Fibroblast of upper back skin (primary cell): ENCODE measurements at places on chromosomes 13 and 19.

DNA sequence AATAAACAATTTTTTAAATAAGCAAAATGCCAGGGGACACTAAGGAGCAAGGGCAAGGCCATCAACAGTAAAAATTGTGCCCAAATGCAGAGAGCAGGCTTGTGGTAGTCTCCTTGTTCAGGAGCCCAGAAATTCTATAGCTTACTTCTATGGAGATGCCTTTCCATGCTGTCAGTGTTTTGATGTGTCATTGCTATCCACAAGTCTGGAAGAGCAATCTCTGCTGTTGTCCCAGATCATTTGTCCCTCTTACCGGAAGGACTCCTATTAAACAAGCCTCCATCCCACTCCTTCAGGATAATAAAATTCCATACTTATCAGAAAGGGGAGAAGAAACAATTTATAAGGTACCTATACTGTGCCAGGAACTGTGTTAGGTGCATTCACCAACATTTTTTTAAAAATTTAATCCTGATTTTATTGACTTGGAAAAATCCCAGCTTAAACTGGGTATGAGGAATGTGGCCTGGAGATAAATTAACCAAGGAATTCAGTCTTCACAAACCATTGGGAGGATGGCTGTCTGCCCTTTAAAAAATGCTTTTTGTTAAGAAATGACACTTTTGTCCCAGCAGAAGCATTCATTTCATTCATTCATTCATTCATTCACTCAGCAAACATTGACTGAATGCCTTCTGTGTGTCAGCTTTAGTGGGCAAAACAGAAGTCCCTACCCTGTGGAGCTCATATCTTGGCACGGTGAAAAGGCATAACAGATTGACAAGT, 26.8 kb upstream of the CYSLTR2 start:
- DNase-seq = no peak

GRCh38 chr19:46515879-46516350, 20.2 kb upstream of the PNMA8B start:
- DNase-seq = peak; percentile 48

GRCh38 chr13:46688306-46688705, 108.7 kb downstream of the ESD start:
- no peak for DNase-seq

GRCh38 chr19:3145909-3146676, 10.3 kb downstream of the GNA15 start:
- DNase-seq = no peak

DNA sequence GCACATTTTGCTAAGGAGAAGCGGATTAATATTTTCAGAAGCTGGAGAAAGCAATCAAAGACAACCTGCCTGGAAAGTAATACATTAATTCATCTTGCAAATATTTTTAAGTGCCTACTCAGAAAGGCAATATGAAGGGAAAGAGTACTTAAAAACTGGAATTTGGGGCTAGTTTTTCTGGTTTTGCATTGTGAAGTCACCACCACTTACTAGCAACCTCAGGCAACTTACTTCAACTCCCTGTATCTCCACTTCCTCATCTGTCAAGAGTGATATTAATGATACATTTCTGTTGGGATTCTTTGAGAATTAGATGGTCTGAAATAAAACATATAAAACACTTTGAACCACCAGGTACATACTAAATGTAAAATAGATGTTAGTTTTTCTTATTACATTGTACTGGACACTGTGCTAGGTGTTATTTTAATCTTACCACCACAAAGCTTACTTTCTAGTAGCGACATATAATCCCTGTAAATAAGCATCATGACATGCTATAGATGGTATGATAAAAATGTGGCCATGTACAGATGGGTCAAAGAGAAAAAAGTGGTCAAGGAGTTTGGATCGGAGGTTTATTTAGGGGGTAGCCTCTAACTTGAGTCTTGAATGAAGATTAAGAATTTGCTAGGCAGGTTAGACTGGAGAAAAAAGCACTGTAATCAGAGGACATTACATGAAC, 101.2 kb downstream of the SPRY2 start:
- DNase-seq = peak; percentile 11

DNA sequence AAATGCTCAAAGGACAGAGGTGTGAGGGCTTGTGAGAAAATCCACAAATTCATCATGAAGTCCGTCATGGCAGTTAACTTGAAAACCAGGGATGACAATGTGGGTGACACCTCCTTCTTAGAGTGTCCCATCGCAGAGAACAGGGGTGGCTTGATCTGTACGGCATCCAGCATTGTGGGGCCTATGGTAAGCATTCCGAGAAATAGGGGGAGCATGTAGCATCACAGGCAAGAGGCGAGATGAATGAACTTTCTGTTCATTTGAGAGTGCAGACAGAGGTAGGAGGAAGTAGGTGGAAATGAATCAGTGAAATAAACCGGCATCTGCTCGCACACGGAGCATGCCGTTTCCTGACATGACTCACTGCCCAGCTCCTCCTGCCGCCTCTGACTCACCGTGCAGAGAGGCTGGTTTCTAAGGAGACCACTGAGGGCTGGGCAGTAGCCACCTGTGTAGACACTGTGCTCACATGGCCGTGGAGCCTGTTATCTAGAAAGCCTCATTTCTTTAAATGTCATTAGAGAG, 339.0 kb downstream of the RFC3 start:
- peak; percentile 94 for DNase-seq

- DNase-seq = no peak
Measured at GRCh38 chr13:109792416-109793059, 6.2 kb upstream of the IRS2 start.

DNA sequence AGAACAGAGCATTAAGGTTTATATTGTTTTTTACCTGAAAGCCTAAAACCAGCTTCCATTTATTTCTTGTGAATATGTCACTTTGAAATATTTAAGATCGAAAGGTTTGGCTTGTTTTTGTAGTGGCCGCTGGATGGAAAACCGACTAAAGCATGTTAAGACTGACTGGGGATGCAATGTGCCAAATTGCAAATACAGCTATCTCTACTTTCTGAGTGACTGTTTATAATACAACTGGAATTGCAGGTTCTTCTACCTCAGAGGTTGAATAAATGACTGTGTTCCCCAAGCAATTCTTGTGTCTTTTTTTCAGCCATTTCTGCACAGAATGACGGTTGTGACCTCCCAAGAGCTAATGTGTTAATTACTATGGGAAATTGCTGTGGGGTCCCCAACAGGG, 50.0 kb upstream of the TMTC4 start:
- no peak for DNase-seq

DNA sequence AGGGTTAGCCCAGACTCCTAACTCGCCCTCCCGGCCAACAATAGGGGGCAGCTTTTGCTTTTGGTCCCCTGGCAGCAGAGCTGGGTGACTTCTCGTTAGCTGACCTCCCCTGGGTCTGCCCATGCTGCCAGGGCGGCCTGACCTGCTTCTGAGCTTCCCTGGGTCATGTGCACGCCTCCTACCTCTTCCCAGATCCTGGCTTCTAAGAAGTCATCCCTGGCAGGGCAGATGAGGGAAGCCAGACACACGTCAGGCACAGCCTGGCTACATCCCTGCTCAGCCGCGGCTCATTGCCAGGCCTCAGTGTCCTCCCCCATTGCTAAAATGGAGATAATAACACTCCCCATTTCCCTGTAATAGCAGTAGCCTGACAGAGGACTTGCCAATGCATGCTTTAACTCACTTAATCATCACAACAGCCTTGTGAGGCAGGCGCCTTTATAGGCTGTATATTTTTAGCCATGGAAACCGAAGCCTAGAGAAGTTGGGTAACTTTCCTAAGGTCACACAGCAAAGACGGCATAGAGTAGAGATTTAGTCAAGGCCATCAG, 2.1 kb downstream of the KCNK6 start:
- DNase-seq = no peak

- DNase-seq = peak; percentile 60
Measured at GRCh38 chr13:69704311-69704710, 403.3 kb upstream of the ATXN8OS start.

GRCh38 chr13:85408415-85408814, 390.8 kb downstream of the SLITRK6 start:
- peak; percentile 25 for DNase-seq

- DNase-seq = no peak
Measured at GRCh38 chr13:112456138-112457056, 80.2 kb downstream of the SPACA7 start.

GRCh38 chr13:30608364-30608763, 9.4 kb upstream of the USPL1 start:
- no peak for DNase-seq

DNA sequence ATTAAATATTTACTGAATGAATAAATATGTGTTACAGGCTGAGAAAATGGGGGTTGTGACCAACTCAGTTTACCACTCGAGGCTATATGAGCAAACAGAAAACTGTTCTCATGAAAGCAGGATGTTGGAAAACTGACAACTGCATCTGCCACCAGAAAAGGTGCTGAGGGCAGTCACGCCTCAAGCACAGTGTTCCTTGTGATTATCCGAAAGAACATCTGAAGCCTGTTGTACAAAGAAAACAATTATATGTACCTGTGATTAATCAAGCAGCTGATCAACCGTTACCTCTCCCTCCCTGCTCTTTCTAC, 6.2 kb upstream of the KLK13 start:
- DNase-seq = no peak

DNA sequence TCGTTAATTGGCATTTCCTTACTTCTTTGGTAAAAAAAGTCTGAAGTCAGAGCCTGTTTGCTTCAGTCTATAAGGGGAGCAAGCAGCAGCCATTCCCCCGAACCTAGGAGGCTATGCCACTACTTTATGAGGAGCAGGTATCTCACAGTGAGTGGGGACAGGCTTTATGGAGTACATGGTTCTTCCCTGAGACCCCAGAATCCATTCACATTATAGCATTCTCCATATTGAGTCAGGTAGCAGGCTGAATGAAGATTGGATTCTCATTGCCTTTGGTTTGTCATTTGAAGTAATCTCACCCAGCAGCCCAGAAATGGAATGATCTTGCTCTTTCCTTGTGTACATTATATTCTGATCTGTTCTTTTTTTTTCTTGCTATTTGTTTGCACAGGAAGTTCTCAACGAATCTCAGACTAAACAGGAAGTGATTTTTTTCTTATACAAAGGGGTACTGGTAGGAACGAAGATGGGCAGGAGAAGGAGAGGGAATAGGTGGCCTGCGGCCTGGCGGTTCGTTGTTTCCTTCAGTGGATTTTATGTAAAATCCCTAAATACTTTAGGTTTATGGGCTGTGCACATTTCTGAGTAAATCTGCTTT, 74.4 kb downstream of the ARHGAP35 start:
- no peak for DNase-seq

GRCh38 chr19:6890401-6890913, 3.1 kb downstream of the ADGRE1 start:
- DNase-seq = no peak

DNA sequence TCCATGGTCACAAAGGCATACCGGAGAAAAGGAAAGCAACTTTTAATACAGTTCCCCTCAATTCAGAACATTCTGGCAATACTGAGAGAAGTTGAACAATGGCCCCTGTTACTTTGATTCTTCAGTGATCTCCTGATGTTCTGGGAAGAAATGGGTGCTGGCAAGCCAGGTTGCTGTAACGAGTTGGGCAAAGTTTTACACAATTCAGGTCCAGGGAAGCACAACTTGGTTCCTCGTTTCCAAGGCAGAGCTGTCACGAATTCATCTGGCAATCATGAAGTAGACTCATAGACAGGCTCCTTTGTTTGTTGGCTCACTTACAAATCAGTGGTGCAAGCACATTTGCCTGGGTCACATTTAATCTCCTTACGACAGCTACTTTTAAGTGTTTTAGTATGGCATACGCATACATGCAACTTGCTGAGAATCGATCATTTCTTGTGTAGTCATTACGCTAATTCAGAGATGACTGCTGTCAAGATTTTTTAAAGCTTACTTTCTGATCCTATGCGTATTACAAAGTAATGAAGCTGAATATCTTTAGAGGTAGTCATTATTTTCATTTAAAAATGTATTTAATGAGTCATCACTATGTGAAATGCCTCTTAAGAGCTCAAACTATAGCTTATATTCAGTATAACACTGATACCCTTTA, 174.7 kb downstream of the GPC5 start:
- DNase-seq = peak; percentile 42

DNA sequence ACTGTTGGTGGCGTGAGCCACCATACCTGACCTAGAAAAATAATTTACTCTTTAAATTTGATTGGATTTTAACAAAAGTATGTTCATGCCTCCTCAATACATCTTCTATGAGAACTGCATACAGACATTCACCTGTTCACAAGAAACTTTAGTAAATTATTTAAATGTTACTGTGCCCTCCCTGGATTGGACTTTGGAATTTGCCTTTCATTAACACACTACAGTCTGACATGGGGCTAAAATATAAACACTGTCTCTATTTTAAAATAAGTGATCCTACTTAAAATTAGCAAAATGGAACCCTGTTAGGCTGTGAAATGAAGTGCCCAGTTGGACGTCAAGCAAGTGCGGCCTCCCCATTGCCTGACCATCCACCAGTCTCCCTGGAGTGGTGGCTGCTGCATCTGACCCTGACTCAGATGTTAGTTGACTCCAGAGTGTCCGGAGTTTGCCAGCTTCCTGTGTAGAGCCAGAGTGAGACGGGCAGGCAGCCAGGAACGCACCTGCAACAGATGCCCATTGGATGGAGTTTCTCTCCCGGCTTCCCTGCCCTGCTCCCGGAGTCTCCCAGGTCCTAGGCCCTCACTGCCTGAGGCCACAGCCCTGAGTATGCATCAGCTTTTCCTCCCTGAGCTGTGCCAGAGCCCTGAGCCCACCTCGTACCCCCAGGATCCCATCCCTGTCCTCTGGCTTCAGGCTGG, 45.9 kb upstream of the ATP11A start:
- no peak for DNase-seq

DNA sequence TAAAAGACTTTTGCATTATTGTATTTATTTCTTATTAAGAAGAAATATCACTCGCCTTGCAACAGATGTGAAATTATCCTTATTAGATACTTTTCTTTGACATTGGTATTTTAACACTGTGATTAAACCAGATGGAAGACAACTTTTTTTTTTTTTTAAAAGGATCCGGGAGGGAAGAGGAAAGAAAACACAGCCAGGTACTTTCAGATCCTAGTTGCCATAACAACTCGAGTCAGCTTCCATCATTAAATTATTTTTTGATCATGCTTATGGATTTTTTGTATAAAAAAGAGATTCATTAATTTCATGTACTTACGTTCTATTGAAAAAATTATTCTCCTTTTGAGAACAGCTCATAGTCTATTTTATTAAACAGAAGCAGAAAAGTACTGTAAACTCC, 515.7 kb downstream of the TBC1D4 start:
- DNase-seq = no peak

DNA sequence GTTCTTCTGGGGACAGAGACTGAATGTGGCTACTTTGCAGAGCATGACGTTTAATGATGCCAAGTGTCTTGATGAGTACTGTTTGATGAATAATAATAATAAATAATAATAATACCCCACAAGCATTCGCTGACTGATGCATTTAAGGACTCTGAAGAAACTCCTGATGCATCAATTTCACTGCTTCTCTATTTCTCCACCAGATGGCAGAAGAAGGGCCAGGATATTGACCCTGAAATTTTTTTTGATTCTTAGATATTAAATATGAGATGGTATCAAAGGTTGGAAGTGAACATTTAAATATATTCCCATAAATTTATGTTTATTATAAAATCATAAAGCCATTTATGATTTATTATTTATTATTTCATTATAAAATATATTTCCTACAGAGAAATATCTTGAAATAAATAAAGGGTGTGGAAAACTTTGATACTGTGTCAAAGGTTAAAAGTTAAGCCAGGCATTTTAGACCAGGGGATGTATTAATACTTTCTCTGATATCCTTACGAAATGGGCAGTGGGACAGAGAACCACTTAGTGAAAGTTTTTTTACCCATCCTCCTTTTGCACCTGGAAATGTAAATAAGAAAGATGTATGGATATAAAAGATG, 170.9 kb downstream of the LACC1 start:
- DNase-seq = peak; percentile 33
